ENCODE measurements at places on chromosomes 7 and 10. TPM values are rescaled to one million over a fixed set of nuclear protein-coding genes. Genes with fewer than 3 reads are reported as not detected.

Gene SFMBT2
- total RNA-seq, result 33.7 TPM

Gene ASIC3
- 1.4 TPM for total RNA-seq

Gene OGDHL
- total RNA-seq, result 23.1 TPM

Gene CTAGE6
- not detected for total RNA-seq

Gene TFR2
- 9.2 TPM for total RNA-seq

Gene PAPOLB
- 1.8 TPM for total RNA-seq

Gene MGAM2
- 0.23 TPM for total RNA-seq

Gene CCL26
- total RNA-seq, result not detected

Gene MYOZ1
- 0.46 TPM for total RNA-seq

Gene ZNF394
- 28.8 TPM for total RNA-seq

Gene RNF148
- total RNA-seq, result 0.92 TPM

Gene NODAL
- 3.5 TPM for total RNA-seq

Gene STEAP1
- 1.2 TPM for total RNA-seq

Gene AMZ1
- total RNA-seq, result 4.4 TPM

Gene OR6B1
- not detected for total RNA-seq

Gene ANXA11
- 5.5 TPM for total RNA-seq

Gene HMX3
- 2.8 TPM for total RNA-seq

Gene PLCE1
- total RNA-seq, result 10.6 TPM
